Thymus (tissue), 14 donors: ENCODE measurements at places on chromosomes 7 and 10.

DNA sequence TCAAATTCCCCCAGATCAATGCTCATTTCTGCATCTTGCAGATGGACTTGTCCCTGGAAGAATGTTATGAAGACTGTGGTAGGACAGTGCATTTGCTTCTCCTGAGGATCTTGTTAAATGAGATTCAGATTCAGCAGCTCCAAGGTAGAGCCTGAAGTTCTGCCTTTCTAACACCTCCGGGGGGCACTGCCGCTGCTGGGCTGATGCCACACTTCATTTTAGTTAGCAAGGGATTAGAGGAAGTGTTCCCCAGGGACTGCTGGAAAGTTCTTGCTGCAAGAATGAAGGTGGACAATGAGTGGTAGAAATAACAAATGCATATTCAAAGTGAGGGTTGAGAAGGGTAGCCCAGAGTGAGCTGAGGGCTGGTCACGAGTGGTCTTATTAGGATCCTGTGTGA is 434.3 kb upstream of the AKR1E2 start:
- no peaks in the 10 kb centered on the region for H3K4me1 ChIP-seq
- H3K27me3 ChIP-seq = no peaks in the 10 kb centered on the region
- H3K4me3 ChIP-seq = no peak overlapping the region
- H3K36me3 ChIP-seq = no peaks in the 10 kb centered on the region

DNA sequence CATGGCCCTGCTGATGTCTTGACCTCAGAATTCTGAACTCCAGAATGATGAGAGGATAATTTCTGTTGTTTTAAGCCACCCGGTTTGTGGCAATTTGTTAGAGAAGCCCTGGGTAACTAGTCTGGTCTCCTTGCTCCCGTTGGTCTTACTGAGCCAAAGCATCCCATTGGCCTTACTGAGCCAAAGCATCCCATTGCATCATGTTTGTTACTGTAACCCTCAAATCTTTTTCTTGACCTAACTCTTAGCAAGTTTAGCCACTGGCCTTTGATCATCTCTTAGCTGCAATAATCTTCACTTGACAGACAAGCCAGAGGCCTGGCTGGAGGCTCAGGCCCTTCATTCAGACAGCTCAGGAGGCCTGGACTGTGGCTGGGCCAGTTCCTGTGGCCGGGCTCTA is 21.8 kb downstream of the TBXAS1 start:
- no peak for DNase-seq
- H3K4me1 ChIP-seq = peaks cover 20% of the 10 kb centered on the region
- H3K27me3 ChIP-seq = no peaks in the 10 kb centered on the region
- H3K4me3 ChIP-seq = no peak overlapping the region
- no peaks in the 10 kb centered on the region for H3K36me3 ChIP-seq
- H3K27ac ChIP-seq = no peak overlapping the region

GRCh38 chr10:70599319-70599718 is 3.2 kb downstream of the PRF1 start:
- no peak overlapping the region for H3K4me3 ChIP-seq
- no peak overlapping the region for H3K27ac ChIP-seq
- H3K4me1 ChIP-seq = peaks cover 27% of the 10 kb centered on the region
- H3K36me3 ChIP-seq = peaks cover 5% of the 10 kb centered on the region

GRCh38 chr7:126083014-126083413 is 1153.4 kb upstream of the POT1 start:
- H3K4me3 ChIP-seq = no peak overlapping the region
- no peaks in the 10 kb centered on the region for H3K4me1 ChIP-seq
- H3K27me3 ChIP-seq = no peaks in the 10 kb centered on the region
- H3K27ac ChIP-seq = no peak overlapping the region
- DNase-seq = no peak
- no peaks in the 10 kb centered on the region for H3K36me3 ChIP-seq

- no peaks in the 10 kb centered on the region for H3K27me3 ChIP-seq
- no peak overlapping the region for H3K27ac ChIP-seq
- no peaks in the 10 kb centered on the region for H3K4me1 ChIP-seq
- no peak for DNase-seq
- no peak overlapping the region for H3K4me3 ChIP-seq
- H3K36me3 ChIP-seq = no peaks in the 10 kb centered on the region
Observed at GRCh38 chr10:7932301-7933036, 114.2 kb downstream of the TAF3 start.

DNA sequence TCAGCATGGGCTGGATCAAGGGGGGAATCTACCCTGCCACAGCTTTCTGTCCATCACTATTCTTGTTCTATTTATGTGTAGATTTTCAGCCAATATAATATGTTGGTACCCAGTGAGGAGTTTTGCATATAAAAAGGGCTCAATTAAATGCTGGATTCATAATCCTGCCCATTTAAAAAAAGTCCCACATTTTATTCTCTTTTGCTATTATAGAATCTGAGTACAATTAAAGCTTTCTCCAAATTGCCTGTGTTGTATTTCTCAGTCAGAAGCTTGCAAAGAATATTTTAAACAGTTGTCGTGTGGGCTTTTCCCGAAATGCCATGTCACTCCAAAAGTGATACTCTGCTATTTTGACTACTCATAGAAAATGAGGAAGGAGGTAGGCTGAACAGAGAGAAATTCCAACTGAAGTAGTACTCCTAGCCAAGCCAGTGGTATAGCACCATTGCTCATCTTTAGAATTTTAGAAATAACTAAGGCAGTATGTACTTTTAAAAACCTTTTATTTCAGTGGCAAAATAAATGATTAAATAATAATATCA is 108.3 kb upstream of the HDAC9 start:
- no peak overlapping the region for H3K27ac ChIP-seq
- H3K27me3 ChIP-seq = no peaks in the 10 kb centered on the region
- H3K4me1 ChIP-seq = no peaks in the 10 kb centered on the region
- no peaks in the 10 kb centered on the region for H3K36me3 ChIP-seq

DNA sequence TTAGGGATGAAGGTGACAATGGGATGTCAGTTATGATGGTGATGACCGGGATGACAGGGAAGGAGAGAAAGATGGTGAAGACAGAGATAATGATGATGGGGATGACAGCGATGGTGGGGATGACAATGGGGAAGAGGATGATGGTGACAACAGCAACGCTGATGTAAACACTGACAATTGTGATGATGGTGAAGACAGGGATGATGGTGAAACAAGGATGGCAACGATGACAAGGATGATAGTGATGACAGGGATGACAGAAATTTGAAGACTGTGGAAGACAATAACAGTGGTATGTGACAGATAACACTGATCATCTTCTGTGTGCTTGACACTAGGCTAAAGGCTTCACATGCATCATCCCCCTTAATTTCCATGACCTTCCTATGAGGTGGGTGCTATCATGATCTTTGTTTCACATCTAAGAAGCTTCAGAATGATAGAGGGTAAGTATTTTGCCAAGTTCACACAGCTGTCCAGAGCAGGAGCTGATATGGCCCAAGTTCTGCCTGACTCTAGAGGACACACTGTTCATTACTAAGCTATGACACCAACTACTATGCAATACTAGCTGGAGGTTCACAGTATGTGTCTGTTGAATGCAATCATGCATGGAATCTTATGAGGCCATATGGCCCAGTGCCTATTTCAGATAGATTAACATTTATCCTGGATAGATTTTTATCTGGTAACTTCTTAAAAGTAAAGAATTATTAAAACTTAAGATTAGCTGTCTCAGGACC is 105.6 kb downstream of the RNLS start:
- no peak overlapping the region for H3K27ac ChIP-seq
- no peaks in the 10 kb centered on the region for H3K36me3 ChIP-seq

- H3K27ac ChIP-seq = no peak overlapping the region
- H3K4me3 ChIP-seq = no peak overlapping the region
- no peak for DNase-seq
- H3K27me3 ChIP-seq = peaks cover 63% of the 10 kb centered on the region
- H3K4me1 ChIP-seq = peaks cover 50% of the 10 kb centered on the region
Observed at GRCh38 chr10:86968994-86969355, 693 bp downstream of the ADIRF start.

DNA sequence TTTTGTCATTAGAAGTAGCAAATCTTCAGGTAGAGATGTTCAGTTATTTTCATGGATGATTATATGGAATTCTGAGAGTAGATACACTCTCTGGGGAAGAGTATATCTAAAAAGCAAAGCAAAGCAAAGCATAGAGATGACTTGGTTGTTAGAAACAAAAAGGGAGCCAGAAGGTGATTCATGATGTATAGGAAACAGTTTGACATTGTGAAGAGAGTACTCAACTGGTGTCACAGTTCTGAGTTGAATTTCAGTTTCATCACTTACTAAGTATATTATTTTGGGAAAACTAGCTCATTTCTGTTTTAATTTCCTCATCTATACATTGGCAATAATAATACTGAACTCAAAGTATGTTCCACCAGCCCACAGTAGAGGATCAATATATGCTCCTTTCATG is 86.8 kb downstream of the SEMA3C start:
- no peak overlapping the region for H3K4me3 ChIP-seq
- no peak overlapping the region for H3K27ac ChIP-seq
- no peak for DNase-seq
- H3K4me1 ChIP-seq = no peaks in the 10 kb centered on the region
- no peaks in the 10 kb centered on the region for H3K27me3 ChIP-seq

GRCh38 chr10:6346631-6347030 is 143.9 kb downstream of the PFKFB3 start:
- DNase-seq = no peak
- H3K36me3 ChIP-seq = no peaks in the 10 kb centered on the region
- peaks cover 21% of the 10 kb centered on the region for H3K4me1 ChIP-seq
- no peak overlapping the region for H3K4me3 ChIP-seq
- H3K27me3 ChIP-seq = peaks cover 23% of the 10 kb centered on the region

- H3K27ac ChIP-seq = no peak overlapping the region
- no peaks in the 10 kb centered on the region for H3K36me3 ChIP-seq
- no peak overlapping the region for H3K4me3 ChIP-seq
- H3K27me3 ChIP-seq = no peaks in the 10 kb centered on the region
- DNase-seq = no peak
- H3K4me1 ChIP-seq = peaks cover 56% of the 10 kb centered on the region
Observed at GRCh38 chr7:35726654-35727053, 31.7 kb upstream of the HERPUD2 start.

- no peaks in the 10 kb centered on the region for H3K4me1 ChIP-seq
- no peak overlapping the region for H3K27ac ChIP-seq
- peaks cover 62% of the 10 kb centered on the region for H3K27me3 ChIP-seq
- no peak overlapping the region for H3K4me3 ChIP-seq
- DNase-seq = no peak
Observed at GRCh38 chr7:31052487-31052840, 356 bp downstream of the ADCYAP1R1 start.

DNA sequence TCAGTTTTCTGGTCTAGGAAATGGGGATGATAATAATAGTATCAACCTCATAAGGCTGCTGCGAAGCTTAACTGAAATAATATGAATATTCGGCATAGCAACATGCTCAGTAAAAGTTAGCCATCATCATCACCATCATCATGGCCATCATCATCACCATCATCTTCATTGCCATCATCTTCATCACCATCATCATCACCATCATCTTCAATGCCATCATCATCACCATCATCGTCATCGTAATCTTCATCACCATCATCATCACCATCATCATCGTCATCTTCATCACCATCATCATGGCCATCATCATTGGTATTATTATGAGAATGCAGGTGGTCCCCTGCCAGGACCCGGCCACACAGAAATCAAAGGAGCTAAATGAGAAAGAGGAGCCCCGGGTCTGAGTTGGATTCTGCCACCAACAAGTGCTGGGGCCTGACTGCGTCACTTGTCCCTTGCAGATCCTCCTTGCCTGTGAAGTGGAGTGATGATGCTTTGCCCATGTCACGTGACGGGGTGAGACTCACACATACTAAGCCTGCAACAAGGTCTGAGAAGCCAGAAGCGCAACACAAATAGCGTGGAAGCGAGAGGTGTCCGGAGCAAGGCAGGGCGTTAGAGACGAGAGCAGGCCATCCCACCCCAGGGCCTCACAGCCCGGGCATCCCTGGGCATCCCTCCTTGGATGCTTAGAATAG is 46.1 kb upstream of the EN2 start:
- peaks cover 53% of the 10 kb centered on the region for H3K27me3 ChIP-seq
- no peak overlapping the region for H3K27ac ChIP-seq
- H3K4me3 ChIP-seq = no peak overlapping the region

- H3K4me3 ChIP-seq = no peak overlapping the region
- no peak overlapping the region for H3K27ac ChIP-seq
- no peaks in the 10 kb centered on the region for H3K27me3 ChIP-seq
- H3K36me3 ChIP-seq = no peaks in the 10 kb centered on the region
- H3K4me1 ChIP-seq = no peaks in the 10 kb centered on the region
- no peak for DNase-seq
Observed at GRCh38 chr7:36312064-36312914, 77.4 kb upstream of the ANLN start.

DNA sequence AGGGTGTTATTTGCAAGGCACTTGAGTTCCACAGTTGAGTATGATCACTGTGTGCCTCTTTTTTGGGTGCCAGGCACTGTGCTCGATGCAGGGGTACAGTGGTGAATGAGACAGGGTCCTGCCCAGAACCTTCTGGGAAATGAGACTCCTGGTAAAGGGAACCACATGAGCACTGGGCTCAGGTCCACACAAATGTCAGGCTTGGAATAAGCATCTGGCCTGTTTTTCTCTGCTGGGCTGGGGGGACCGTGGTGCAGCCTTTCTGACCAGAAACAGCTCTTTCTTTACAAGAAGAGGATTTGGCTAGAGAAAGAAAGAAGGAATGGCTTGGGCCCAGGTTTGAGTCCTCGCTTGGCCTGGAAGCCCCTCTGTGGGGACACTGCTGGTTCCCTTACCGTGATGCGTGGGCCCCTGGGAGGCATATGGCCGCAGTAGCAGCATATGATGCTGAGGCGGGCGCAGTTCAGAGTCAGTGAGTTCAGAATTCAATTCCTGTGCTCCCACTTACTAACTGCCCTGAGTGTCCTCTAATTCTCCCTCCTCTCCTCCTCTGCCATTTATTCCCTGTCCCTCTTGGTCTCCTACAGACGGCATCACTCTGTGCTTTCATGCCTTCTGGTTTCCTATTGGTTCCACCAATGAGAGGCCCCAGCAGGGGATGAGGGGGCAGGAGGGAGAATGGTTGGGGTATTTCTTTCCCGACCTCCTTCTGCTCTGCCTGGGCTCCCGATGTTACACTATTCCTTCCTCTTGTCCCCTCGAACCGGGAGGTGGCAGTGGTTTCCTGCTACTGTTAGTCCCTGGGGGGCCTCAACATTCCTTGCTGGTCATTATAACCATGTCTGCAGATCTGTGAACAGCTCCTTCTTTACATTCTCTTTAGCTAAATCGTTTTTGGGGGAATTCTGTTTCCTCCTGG is 9.6 kb upstream of the KCP start:
- no peaks in the 10 kb centered on the region for H3K36me3 ChIP-seq
- no peak overlapping the region for H3K27ac ChIP-seq
- H3K27me3 ChIP-seq = peaks cover 20% of the 10 kb centered on the region
- H3K4me3 ChIP-seq = no peak overlapping the region
- DNase-seq = no peak

DNA sequence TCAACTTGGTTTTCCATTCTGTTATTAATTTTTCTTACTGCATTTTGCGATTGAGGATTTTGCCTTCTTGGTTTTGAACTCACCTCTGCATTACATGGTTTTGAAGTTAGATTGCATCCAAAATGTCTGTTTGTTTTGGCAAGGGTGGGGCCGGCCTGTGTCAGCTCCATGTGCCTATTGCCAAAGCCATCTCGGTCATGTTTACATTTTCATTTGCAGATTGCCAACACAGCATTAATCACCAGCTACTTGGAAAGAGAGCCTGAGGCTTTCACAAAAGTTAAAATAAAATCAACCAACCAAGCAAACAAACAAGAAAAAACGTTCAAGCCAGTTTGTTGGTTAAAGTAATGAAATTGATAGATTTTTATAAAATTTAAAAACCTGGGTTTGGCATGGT is 695.8 kb downstream of the TYW1 start:
- no peaks in the 10 kb centered on the region for H3K36me3 ChIP-seq
- no peak overlapping the region for H3K4me3 ChIP-seq
- no peak for DNase-seq
- no peaks in the 10 kb centered on the region for H3K27me3 ChIP-seq
- H3K4me1 ChIP-seq = no peaks in the 10 kb centered on the region

- DNase-seq = no peak
- peaks cover 16% of the 10 kb centered on the region for H3K36me3 ChIP-seq
- H3K4me1 ChIP-seq = peaks cover 10% of the 10 kb centered on the region
- H3K27me3 ChIP-seq = no peaks in the 10 kb centered on the region
Observed at GRCh38 chr10:38094927-38095574, 914 bp downstream of the ZNF37A start.
